ENCODE measurements at places on chromosomes 3 and 15.

- peak; percentile 21 for DNase-seq
Measured at GRCh38 chr3:57646723-57647122, 46.2 kb downstream of the DENND6A start.

DNA sequence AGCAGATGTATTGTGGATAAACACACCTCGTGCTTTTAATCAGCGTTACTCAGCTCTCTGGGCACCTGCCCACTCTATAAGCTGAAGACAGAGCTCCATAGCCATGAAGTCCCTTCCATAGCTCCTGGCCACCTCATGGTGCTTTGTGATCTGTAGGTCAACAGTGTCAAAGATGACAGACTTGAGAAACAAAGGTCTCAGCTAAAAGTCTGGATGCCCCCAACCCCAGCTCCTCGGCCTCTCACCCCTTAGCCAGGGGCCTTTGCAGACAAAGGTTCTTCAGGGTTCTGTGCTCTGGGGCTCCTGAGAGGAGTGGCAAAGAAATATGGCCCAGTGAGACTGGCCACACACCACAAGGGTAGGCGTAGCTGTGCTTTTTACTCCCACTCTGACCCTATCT is 168.6 kb downstream of the KLF13 start:
- DNase-seq = no peak

- no peak for DNase-seq
Measured at GRCh38 chr15:59833366-59833765, 144.2 kb upstream of the BNIP2 start.

DNA sequence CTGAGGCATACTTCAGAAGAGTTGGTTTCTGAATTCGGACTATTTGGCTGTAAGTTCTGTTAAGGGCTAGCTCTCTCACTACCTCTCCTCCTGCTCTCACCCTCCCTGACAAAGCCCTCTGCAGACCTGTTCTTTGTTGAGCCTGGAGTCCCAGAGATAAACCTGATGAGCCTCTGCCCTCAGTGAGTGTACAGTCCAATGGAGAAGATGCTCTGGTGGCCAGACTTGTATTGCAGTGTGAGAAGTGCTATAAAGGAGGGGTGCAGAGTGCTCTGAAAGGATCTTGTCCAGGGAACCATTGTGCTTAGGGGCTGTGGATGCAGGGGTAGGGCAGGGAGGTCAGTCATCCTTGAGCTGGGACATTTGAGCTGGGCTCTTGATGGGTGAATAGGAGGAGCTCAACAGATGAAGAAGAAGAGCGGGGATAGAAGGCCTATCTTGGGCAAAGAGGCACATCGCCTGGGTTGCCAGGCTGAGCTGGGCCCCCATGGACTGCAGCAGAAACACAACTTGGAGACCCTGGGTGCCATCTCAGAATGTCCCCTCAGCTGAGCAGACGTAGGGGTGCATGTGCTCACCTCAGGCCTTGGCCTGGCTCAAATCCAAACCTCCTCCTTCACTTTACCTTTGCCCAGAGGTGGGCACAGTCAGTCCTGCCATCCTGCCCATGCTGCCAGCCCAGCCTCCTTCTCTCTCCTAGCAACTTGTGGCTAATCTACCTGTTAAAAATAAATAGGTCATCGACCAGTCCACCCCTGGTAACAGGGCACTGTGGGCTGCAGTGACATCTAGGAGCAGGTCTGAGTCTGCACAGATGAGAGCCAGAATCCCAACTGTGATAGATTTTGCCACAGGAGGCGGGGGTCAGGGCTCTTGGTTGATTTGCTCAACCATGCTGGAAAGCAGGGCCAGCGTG is 3.3 kb downstream of the CAND2 start:
- DNase-seq = no peak

DNA sequence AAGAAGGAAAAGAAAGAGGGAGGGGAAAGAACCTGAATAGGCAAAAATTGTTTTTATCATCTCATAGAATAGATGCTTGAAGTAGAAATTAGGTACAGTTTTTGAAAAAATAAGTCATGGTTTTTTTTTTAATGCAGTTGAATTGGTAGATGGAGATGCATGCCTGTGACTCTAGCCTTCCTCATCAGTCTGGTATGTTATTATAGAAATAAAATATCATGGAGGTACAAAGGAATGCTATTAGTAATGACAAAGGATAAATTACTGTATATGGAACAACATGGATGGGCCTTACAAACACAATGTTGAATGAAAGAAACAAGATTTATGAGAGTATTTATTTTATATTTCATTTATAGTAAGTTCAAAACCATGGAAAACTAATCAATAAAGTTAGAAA is 162.4 kb upstream of the GALNT15 start:
- peak; percentile 21 for DNase-seq

- no peak for DNase-seq
Measured at GRCh38 chr3:119679874-119680273, 2.7 kb upstream of the COX17 start.

DNA sequence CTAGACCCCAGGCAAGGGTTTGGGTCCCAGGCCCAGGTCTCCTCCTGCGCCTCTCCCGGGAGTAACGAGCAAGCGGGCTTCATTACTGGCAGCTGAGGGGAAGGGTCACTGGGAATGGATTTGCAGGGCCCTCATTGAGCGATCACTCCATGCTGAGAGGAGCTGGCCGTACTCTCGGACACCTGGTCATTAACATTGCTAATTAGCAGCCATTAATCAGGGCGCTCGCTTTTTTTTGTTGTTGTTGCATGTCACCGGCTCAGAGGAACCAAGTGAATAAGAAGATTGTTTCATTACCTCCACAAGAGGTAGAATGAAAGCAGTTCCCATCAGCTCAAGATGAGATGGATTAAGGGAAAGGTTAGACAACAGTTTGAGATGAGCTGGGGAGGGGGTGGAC is 293.0 kb upstream of the ATP11B start:
- no peak for DNase-seq

DNA sequence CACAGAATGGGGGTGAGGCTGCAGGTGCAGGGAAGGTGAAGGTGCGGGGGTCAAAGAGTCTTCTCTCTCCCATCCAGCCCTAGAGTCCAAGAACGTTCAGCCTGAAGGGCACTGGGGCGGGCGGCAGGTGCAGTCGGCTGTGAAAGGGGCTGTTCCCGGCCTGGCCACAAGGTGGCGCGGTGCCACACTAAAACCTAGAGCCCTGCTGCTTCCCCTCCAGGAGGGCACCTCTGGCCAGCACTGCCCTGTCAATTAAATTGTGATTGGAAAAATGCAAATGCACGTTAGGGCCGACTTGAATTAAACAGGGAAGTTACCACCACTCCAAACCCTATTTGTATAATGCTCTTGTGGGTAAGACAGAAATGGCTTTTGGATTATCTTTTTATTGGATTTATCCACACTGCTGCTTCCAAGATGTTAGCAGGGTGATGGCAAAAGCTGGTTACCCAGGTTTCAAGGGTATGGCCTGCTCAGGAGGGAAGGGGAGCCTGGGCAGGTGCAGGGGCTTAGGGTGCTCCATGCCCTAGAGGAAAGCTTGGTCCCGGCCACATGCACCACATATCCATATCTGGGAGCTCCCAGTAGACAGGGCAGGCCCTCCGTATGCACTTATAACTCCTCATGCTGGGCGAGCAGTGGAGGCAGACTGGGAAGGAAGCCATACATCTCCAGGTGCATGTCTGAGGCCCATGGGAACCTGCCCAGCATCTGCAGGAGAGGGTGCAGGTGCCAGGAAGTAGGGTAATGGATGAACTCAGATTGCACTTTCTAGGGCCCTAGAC is 119.8 kb downstream of the ADCY5 start:
- peak; percentile 82 for DNase-seq

DNA sequence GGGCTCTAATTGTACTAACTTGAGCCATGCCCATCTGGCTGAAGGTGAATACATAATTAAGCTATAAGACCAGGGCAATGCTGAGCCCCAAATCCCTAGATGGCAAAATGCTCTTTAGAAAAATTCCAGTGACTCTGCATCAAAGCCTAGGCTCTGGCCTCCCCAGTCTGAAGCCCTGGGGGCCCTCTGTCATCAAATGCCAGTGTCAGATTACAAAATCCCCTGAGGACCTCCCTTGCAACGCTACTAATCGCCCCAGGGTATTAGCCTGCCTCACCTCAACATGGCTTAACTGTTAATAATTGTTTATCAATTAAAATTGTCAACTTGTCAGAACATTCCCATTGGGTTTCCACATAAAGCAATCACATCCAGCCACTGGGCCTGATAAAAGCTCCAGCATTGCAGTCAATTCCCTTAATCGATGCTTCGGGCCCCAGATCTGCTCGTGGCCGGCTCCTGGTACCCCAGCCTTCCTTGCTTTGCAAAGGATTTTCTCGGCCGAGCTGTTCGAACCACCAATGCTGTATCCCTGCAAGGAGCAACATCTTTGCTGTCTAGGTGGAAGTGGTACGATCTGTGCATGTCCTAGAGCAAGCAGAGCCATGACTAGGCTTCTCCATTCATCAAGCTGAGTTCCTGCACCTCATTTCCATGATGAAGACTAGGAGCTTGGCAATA is 151.7 kb downstream of the MEGF11 start:
- DNase-seq = no peak
